ENCODE measurements at places on chromosomes 1 and 21.

- no peak for DNase-seq
These were observed 11.6 kb downstream of the PIGM start for GRCh38 chr1:160020196-160020595.

- no peak for DNase-seq
These were observed 28.3 kb downstream of the LRRC3 start for GRCh38 chr21:44483288-44484237.

- DNase-seq = no peak
These were observed 428.0 kb upstream of the CAMK1G start for GRCh38 chr1:209155546-209155945.

- DNase-seq = peak; percentile 14
These were observed 23.6 kb upstream of the KIRREL1 start for GRCh38 chr1:157969697-157970485.

DNA sequence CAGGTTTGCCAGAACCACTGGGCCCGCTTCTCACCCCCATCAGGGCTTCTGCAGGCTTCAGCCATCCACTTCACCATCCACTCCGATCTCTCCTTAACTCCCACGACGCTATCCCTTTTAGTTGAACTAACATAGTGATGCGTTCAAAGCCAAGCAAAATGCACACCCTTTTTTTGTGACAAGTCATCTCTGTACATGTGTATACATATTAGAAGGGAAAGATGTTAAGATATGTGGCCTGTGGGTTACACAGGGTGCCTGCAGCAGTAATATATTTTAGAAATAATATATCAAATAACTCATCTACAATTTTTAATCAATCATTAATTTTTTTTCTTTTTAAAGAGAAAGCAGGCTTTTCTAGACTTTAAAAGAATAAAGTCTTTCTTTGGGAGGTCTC, 114.6 kb downstream of the NBPF12 start:
- no peak for DNase-seq

DNA sequence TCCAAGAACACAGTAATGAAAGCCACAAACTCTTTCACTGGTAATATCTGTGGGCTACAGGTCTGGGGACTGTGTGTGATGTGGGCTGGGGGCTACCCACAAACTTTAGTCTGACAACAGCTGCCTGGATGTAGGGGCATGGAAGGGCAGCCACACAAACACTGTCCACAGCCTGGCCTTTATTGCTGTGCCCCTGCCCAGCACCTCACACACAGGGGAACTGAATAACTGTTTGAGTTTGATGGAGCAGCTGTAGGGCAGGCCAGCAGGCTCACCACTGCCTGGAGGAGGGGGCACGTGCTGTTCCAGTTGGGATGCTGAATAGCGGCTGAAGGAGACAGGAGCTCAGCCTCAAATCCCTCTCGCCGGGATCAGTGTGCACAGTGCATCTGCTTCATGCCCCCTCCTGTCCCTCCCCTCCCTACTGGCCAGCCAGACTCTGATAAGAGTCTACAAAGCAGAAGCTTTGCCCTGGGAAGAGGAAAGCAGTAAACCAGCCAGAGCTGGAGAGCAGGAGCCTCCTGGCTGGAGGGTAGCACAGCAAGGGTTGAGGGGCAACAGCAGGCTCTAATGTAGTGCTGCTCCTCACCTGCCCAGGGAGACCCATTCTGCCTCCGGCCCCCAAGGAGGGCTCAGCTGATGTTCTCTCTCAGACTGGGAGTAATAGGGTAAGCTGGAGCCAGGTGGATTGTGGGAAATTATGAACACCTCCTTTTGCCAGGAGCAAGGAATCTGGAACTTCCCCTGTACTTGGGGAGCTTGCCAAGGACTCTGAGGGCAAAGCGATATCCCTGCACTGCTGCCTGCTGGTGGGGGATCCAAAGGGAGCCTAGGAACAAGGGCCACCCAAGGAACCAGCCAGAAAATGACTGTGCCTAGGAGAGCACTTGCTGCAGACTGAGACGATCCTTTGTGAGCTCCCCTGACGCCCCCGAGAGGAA, 70.2 kb upstream of the GOLT1A start:
- DNase-seq = no peak

- DNase-seq = no peak
These were observed 253.9 kb downstream of the DUSP10 start for GRCh38 chr1:221487781-221488524.

Measured in hippocampal formation (tissue), 2 donors.